Endothelial cell (in vitro differentiated cells): ENCODE measurements at places on chromosomes 13 and 19.
A peak's percentile ranks its signal among the peaks of the same experiment; 100 is the strongest.

DNA sequence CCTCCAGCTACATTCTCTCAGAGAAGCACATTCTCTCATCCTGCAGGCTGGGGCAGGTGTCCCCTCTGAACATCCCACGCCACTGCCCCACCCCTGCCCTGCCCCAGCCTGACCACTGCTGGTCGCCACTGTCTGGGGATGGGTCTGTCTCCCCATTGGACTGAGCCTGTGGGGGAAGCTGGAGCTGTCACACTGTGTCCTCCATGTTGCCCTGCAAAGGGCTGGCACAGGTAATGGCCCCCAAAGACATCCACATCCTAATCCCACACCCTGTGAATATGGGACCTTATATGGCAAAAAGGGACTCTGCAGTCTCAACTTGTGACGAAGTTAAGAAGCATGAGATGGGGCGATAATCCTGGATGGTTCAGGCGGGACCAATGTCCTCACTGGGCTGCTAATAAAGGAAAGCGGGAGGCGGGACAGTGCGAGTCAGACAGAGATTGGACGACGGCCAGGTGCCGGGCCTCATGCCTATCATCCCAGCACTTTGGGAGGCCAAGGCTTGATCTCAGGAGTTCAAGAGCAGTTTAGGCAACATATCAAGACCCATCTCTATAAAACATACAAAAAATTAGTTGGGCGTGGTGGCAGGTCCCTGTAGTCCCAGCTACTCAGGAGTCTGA, 9.1 kb downstream of the AP2S1 start:
- H3K4me1 ChIP-seq, result peaks cover 18% of the 10 kb centered on the region
- DNase-seq, result no peak
- H3K4me3 ChIP-seq, result no peak overlapping the region
- H3K27ac ChIP-seq, result peak overlapping the region; percentile 22
- H3K27me3 ChIP-seq, result peaks cover 4% of the 10 kb centered on the region

- no peaks in the 10 kb centered on the region for H3K27me3 ChIP-seq
- no peak overlapping the region for H3K27ac ChIP-seq
- no peak for DNase-seq
- peak overlapping the region; percentile 38 for H3K4me3 ChIP-seq
- H3K36me3 ChIP-seq, result peaks cover 9% of the 10 kb centered on the region
Measured at GRCh38 chr19:9799162-9799561, 19.7 kb downstream of the FBXL12 start.

DNA sequence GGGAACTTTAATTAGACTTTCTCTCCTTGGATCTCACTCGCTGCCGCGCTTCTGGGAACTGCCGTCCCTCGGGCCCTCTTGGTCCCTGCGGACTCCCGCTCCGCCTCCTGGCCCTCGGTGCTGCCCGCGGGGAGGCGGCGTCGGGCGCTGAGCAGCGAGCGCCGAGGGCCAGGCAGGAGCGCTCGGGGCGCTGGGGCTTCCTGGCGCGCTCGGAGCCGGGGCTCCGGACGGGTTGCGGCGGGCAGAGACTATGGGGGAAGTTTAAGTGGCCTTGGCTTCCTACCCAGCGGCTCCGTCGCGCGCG, 704 bp downstream of the CHST8 start:
- H3K36me3 ChIP-seq, result no peaks in the 10 kb centered on the region
- H3K27me3 ChIP-seq, result peaks cover 17% of the 10 kb centered on the region
- peak; percentile 22 for DNase-seq

- peaks cover 6% of the 10 kb centered on the region for H3K36me3 ChIP-seq
- H3K4me1 ChIP-seq, result peaks cover 13% of the 10 kb centered on the region
- peak overlapping the region; percentile 13 for H3K27ac ChIP-seq
- peak overlapping the region; percentile 99 for H3K4me3 ChIP-seq
Measured at GRCh38 chr19:45079911-45080370, 881 bp downstream of the GEMIN7 start.

- peaks cover 8% of the 10 kb centered on the region for H3K36me3 ChIP-seq
- H3K4me3 ChIP-seq, result no peak overlapping the region
- peaks cover 3% of the 10 kb centered on the region for H3K27me3 ChIP-seq
- H3K4me1 ChIP-seq, result peaks cover 15% of the 10 kb centered on the region
Measured at GRCh38 chr19:19433666-19434213, 28.3 kb downstream of the GATAD2A start.
